ENCODE measurements at places on chromosomes 11 and 22.

GRCh38 chr11:125071435-125071834 is 8.3 kb downstream of the SLC37A2 start:
- no peaks in the 10 kb centered on the region for H3K27me3 ChIP-seq
- no peak overlapping the region for H3K4me3 ChIP-seq
- H3K36me3 ChIP-seq = no peaks in the 10 kb centered on the region
- H3K4me1 ChIP-seq = peaks cover 54% of the 10 kb centered on the region
- DNase-seq = no peak

GRCh38 chr11:12108875-12109453 is 1.4 kb upstream of the MICAL2 start:
- DNase-seq = no peak
- H3K27me3 ChIP-seq = no peaks in the 10 kb centered on the region
- H3K27ac ChIP-seq = peak overlapping the region; percentile 80
- peaks cover 2% of the 10 kb centered on the region for H3K36me3 ChIP-seq

GRCh38 chr11:130760515-130761125 is 155.7 kb downstream of the SNX19 start:
- no peak overlapping the region for H3K4me3 ChIP-seq
- DNase-seq = no peak
- 0 out of 2 replicates have a peak, but pooled peaks cover 3% of the 10 kb centered on the region for H3K4me1 ChIP-seq

DNA sequence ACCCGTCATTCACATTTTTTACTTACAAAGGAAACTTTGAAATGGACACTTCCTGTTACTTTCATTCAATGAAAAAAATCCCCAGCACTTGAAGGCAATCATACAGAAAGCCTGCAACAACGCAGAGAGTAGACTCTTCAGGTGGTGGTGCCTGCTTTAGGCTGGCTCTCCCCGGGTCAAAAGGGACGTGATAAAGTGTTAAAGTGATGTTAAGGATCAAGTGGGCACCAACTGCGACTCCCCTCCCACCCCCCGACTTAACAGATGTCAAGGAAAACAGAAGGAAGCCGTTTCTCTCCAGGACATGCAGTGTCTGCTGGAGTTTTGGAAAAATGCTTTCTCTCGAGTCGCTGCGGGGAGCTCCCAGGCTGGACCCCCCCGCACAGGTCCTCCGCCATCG is 414 bp upstream of the PNPLA3 start:
- peak; percentile 8 for DNase-seq
- H3K36me3 ChIP-seq = 0 out of 2 replicates have a peak, but pooled peaks cover 1% of the 10 kb centered on the region
- no peaks in the 10 kb centered on the region for H3K27me3 ChIP-seq
- no peak overlapping the region for H3K27ac ChIP-seq

GRCh38 chr22:38755155-38755910 is 465 bp downstream of the SUN2 start:
- peak; percentile 84 for DNase-seq
- H3K4me3 ChIP-seq = peak overlapping the region; percentile 94
- peaks cover 21% of the 10 kb centered on the region for H3K4me1 ChIP-seq
- peak overlapping the region; percentile 78 for H3K27ac ChIP-seq
- peaks cover 2% of the 10 kb centered on the region for H3K36me3 ChIP-seq

DNA sequence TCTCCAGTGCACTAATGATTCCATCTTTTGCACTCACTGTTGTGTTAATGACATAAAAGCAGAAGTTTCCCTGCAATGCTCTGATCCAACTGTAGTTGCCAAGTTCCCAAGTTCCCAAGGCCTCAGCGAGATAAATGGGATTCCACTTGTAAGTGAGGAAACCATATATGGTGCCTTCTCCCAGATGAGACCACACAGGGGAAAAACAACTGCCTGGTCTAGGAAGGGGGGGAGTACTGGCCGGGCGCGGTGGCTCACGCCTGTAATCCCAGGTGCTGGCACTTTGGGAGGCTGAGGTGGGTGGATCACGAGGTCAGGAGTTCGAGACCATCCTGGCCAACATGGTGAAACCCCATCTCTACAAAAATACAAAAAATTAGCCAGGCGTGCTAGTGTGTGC is 23.3 kb upstream of the RELA start:
- no peaks in the 10 kb centered on the region for H3K36me3 ChIP-seq
- no peaks in the 10 kb centered on the region for H3K4me1 ChIP-seq
- no peak for DNase-seq
- H3K27ac ChIP-seq = no peak overlapping the region
- no peaks in the 10 kb centered on the region for H3K27me3 ChIP-seq
- H3K4me3 ChIP-seq = no peak overlapping the region

DNA sequence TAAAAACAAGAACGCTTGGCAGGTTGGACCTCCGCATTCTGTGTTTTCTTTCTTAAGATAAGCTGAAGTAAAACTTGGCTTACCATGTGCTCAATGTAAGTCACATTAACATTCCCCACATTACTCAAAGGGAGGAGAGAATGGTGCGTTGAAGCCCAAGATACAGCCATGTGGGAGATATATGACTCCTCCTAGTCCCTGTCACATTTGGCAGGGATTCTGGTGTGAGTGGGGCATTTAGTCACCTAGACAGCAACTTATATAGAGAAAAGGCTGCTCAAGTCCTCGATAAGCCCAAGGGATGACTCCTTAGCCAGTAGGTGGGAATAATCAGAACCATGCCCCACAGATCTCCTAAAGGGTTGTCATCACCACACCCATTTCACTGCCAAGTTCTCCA is 4.6 kb downstream of the PRSS23 start:
- no peak for DNase-seq
- 0 out of 2 replicates have a peak, but pooled peaks cover 2% of the 10 kb centered on the region for H3K36me3 ChIP-seq
- peaks cover 81% of the 10 kb centered on the region for H3K4me1 ChIP-seq
- H3K4me3 ChIP-seq = no peak overlapping the region
- no peaks in the 10 kb centered on the region for H3K27me3 ChIP-seq

DNA sequence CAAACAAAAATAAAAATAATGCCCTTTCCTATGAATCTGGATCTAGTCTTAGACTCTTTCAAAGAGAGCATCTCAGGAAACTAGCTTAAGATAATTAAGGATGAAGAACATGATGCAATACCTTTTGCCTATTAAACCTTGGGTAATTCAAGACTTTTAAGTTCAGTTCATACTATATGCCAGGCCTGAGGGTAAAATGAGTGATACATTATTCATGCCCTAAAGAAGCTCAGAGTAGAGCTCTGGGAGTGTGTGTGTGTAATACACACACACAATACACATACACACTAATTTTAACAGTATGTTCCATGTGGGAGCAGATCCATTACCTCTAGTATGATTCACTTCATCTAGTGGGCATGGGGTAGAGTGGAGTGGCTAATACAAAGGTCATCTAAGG is 651.4 kb upstream of the CHORDC1 start:
- H3K36me3 ChIP-seq = no peaks in the 10 kb centered on the region
- no peak overlapping the region for H3K4me3 ChIP-seq
- H3K27ac ChIP-seq = no peak overlapping the region
- no peak for DNase-seq

GRCh38 chr11:67574938-67575337 is 8.7 kb upstream of the GSTP1 start:
- no peak for DNase-seq
- no peaks in the 10 kb centered on the region for H3K36me3 ChIP-seq
- no peaks in the 10 kb centered on the region for H3K27me3 ChIP-seq
- peak overlapping the region; percentile 67 for H3K27ac ChIP-seq
- peaks cover 40% of the 10 kb centered on the region for H3K4me1 ChIP-seq
- no peak overlapping the region for H3K4me3 ChIP-seq

DNA sequence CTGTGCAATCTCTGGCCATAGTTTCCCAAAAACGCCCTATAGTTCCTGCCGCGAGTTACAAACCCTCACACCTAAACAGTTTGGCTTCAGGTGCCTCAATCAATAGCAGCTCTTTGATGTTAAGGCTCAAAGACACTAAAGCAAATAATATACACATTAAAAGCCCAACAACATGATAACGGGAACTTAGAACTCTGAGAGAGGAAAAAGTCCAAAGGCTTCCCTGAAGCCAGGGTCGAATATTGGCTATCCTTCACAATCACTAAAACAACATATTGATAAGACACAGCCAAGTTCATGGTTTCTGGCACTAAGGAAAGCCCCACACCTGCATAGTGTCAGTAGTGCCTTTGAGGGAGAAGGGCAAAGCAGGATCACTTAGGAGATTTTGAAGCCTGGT is 54.9 kb downstream of the NTM start:
- DNase-seq = no peak
- no peaks in the 10 kb centered on the region for H3K36me3 ChIP-seq
- no peak overlapping the region for H3K4me3 ChIP-seq
- no peaks in the 10 kb centered on the region for H3K27me3 ChIP-seq
- H3K27ac ChIP-seq = no peak overlapping the region
- peaks cover 23% of the 10 kb centered on the region for H3K4me1 ChIP-seq

DNA sequence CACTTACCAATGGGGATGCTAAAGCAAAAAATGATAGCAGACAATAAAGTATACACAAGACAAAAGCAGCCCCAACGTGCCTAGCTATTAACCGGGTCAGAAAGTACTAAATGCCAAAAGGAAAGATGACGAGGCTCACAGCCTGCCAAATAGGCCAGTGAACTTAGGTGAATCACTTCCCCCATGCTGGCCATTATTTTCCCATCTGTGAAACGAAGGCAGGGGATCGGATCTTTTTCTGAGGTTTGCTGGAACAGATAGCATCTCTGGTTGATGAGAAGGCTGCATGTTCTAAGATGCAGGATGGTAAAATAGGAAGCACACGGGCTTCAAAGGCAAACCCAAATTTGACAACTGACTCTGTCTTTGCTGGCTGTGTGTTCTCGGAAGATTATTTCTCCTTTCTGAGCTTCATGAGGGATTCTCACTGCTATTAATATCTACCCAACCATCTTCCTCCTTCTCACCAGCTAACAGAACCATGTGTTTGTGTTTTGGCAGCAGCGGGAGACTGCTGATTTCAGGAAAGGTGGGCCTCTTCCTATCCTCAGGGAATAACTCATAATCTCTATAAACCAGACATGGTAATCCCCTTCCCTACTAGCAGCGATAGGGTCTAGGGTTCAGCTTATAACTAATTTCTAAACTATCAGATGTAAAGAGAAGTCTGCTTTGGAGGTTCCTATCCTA is 390.7 kb downstream of the LARGE1 start:
- H3K27me3 ChIP-seq = no peaks in the 10 kb centered on the region
- no peaks in the 10 kb centered on the region for H3K36me3 ChIP-seq
- H3K27ac ChIP-seq = no peak overlapping the region
- no peak for DNase-seq
- H3K4me1 ChIP-seq = no peaks in the 10 kb centered on the region
- no peak overlapping the region for H3K4me3 ChIP-seq

- DNase-seq = no peak
- H3K27me3 ChIP-seq = no peaks in the 10 kb centered on the region
- H3K4me3 ChIP-seq = no peak overlapping the region
Measured at GRCh38 chr11:33013755-33014154, 1.9 kb upstream of the DEPDC7 start.

GRCh38 chr11:2975594-2975993 is 16.5 kb downstream of the NAP1L4 start:
- H3K4me3 ChIP-seq = no peak overlapping the region
- no peak overlapping the region for H3K27ac ChIP-seq
- H3K27me3 ChIP-seq = no peaks in the 10 kb centered on the region
- no peaks in the 10 kb centered on the region for H3K4me1 ChIP-seq
- DNase-seq = peak; percentile 43
- peaks cover 9% of the 10 kb centered on the region for H3K36me3 ChIP-seq

DNA sequence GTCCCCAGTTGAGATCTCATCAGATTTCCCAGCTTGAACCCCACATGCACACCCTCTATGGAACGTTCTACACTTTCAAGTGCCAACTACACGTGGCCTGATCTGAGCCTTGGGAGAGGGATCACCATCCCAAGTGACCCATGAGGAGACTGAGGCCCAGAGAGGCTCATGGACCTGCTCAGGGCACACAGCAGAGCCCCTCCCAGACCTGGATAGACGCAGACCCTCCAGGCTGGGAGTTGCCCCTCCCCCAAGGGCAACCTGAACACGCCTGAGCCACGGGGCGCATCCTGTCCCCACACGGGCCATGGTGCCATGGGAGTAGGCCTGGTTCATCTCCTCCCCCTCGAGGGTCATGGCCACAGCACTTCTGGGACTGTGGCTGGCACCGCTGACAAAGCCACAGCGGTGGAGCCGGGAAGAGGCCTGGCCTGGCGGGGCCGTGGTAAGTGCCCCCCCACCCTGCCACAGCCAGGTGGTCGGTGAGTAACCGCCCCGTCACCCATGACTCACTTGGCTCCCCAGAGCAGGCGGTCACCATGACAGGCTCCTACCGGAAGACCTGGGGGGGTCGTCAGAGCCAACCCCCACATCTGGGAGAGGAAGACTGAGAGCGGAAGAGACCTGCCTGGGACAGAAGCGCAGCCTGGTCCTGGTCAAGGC is 8.1 kb downstream of the WNT7B start:
- no peaks in the 10 kb centered on the region for H3K36me3 ChIP-seq
- H3K27me3 ChIP-seq = no peaks in the 10 kb centered on the region
- H3K4me1 ChIP-seq = no peaks in the 10 kb centered on the region
- DNase-seq = no peak
- H3K27ac ChIP-seq = no peak overlapping the region
- no peak overlapping the region for H3K4me3 ChIP-seq

DNA sequence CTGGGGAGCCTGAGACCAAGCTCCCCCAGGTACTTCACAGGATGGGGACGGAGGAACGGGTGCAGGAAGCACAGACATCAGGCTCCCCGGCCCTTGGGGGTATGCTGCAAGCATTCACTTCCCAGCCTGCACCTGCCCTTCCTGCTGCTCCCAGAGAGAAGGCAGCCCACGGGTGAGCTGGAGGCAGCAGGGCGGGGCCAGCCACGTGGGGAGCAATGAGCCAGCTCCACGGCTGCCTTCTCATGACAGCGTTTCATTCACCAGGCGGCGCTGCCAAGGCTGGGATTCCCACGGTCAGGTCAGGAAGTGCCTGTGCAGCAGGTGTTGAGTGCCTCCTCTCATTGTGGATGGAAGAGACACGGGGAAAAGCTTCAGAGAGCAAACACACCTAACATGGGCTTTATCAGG is 14.5 kb upstream of the PHLDA2 start:
- no peaks in the 10 kb centered on the region for H3K27me3 ChIP-seq
- no peak overlapping the region for H3K27ac ChIP-seq
- peaks cover 3% of the 10 kb centered on the region for H3K36me3 ChIP-seq
- H3K4me1 ChIP-seq = no peaks in the 10 kb centered on the region
- no peak overlapping the region for H3K4me3 ChIP-seq
- DNase-seq = no peak

DNA sequence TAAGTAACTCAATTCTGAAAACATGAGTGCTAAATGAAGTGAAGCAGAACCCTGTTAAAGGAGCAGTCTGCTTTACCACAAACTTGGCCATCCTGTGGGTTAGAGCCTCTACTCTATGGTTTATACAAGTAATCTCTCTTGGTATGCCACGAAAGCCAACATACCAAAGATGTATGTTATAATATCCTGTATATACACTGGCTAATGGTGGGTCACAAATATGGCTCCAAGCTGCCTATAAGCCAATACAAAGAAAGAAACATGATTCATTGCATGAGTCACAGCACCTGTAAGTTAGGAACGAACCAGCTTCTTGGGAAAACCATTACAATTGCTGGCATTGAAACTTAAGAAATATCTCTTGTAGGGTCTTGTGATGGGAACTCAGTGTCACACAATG is 16.1 kb downstream of the XRRA1 start:
- no peaks in the 10 kb centered on the region for H3K27me3 ChIP-seq
- no peaks in the 10 kb centered on the region for H3K4me1 ChIP-seq
- no peak overlapping the region for H3K4me3 ChIP-seq
- H3K27ac ChIP-seq = no peak overlapping the region
- H3K36me3 ChIP-seq = no peaks in the 10 kb centered on the region
